ENCODE measurements at places on chromosomes 3 and 15.

DNA sequence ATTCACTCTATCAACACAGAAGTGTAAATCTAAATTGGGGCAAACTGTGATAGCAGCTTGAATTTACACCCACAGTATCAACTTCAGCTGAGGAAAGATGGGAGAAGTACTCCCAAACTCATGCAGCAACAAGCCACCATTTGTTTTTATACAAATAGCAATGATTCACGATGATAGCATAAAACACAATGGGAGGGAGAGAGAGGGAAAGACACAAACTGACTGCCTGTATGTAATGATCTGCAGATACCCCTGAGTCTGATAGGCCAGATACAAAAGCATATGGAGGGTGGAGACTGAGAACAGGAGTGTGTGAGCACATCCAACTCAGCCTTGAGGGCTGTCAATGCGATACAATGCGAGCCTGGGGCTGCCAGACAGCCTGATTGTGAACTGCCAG is 79.2 kb downstream of the CNTN3 start:
- DNase-seq, result no peak

GRCh38 chr3:44887101-44887500 is 12.7 kb downstream of the TGM4 start:
- no peak for DNase-seq

GRCh38 chr3:77236118-77236517 is 196.2 kb downstream of the ROBO2 start:
- DNase-seq, result no peak

- DNase-seq, result no peak
These were observed 9.0 kb upstream of the KLF13 start for GRCh38 chr15:31317421-31318327.

- peak; percentile 48 for DNase-seq
These were observed 12.0 kb downstream of the MRPL46 start for GRCh38 chr15:88454867-88455810.

DNA sequence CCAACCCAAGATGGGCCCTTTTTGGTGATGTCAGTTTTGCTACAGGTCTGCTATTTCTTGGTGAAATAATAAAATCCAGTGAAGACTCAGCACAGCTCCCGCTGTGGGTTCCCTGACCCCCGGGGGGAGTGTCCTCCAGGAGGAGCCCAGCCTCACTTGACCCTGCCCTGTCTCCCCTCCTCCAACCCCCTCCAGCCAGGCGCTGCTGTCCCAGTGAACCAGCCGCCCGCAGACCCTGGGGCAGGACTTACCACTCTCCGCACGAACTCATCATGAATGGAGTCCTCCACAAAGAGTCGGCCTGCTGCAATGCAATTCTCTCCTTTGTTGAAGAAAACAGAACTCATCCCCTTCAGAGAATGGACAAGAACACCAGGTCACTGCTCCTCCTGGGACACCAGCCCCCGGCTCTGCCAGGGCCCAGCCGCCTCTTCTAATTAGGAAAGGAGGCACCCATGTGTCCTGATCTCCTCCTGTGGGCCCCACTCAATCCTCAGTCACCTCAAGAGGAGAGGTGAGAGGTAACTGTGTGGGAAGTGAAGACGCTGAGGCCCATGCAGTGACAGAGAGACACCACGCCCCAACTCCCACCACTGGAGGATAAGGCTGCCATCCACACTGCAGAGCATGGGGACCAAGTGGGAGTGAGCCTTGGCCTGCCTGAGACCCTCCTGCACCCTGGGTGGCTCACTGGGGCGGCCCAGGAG is 28.8 kb upstream of the SLC41A3 start:
- DNase-seq, result no peak

GRCh38 chr15:65083262-65083701 is 6.7 kb downstream of the KBTBD13 start:
- no peak for DNase-seq

GRCh38 chr15:84659904-84660781 is 2.1 kb upstream of the NMB start:
- no peak for DNase-seq

DNA sequence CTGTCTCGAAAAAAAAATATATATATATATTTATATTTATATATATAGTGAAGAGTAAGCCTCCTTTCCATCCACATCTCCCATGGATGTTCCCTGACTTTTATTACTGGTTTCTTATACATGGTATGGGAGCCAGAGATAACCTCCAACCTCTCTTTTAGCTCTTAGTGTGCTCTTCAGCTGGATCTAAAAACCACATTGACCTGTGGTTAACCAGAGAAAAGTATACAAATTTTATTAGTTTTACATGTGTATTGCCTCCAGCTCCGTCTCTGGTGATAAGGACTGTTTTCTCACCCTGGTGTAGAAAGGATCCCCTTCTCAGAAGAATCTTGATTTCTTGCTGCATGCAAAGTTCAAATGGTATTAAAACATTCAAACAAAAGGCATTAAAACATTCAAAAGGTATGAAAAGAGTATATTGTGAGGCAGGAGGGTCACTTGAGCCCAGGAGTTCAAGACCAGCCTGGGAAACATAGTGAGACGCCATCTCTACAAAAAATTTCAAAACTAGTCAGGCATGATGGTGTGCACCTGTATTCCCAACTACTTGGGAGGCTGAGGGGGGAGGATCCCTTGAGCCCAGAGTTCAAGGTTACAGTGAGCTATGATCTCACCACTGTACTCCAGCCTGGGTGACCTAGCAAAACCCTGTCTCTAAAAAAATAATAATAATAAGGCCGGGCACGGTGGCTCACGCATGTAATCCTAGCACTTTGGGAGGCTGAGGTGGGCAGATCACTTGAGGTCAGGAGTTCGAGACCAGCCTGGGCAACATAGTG is 13.5 kb upstream of the TTBK2 start:
- no peak for DNase-seq

- DNase-seq, result no peak
These were observed 32.0 kb downstream of the AMOTL2 start for GRCh38 chr3:134342259-134342658.

- DNase-seq, result no peak
These were observed 113.8 kb downstream of the C3orf38 start for GRCh38 chr3:88263417-88264100.

DNA sequence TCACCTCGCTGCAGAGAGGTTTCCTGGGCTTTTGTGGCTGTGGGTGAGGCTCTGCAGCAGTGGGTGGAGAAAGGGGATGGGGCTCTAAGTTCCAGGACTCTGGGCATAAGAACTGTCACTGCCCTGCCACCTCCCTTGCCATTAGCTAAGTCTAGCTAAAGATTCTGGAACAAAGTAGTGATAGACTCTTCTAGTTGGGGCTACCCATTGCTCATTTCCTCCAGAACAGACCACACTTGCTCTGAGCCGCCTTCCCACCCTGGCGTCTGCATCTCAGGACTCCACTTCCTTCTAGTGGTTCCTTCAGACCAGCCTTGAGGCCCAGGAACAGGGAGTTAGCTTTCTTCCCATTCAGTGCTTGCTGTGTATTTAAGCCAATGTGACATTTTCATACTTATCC is 7.5 kb downstream of the ARHGAP31 start:
- DNase-seq, result no peak

DNA sequence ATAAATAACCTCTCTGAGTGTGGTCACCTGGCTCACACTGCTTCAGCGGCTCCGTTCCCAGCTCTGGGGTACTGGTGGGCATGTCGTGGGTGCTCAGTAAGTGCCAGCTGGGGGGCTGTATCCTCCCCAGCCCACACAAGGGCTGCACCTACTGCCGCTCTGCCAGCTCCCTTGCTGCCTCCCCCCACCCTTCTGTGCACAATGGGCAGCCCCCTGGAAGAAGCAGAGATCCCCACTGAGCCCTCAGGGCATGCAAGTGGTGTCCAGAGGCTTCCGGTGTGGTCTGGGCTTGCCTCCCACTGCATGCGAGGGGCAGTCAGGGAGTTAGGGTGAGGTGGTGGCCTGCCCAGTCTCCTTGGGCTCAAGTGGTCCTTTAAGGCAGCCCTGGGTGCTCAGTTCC is 58.3 kb upstream of the TRPM1 start:
- no peak for DNase-seq

GRCh38 chr15:60695713-60696522 is 217.0 kb upstream of the ICE2 start:
- no peak for DNase-seq

DNA sequence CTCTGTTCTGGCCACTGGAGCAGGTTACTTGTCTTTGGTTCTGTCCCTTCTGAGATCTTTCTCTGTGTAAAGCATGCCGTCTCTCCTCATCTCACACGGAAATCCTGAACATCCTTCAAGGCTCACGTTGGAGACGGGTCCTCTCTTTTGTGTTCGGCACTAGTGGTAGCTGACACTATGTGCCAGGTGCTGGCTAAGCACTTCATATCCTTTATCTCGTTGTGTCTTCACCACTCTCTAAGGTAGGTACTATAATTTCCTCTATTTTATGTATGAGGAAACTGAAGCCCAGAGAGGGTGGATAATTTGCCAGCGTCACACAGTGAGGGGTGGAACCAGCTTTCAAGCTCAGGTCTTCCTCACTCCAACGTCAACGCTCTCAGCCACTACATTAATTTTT is 1.2 kb downstream of the IFT122 start:
- DNase-seq, result no peak

GRCh38 chr3:335240-335639 is 138.7 kb downstream of the CHL1 start:
- DNase-seq, result no peak

GRCh38 chr15:41520636-41521035 is 7.0 kb upstream of the LTK start:
- no peak for DNase-seq

GRCh38 chr3:98029083-98029482 is 6.0 kb downstream of the GABRR3 start:
- no peak for DNase-seq

DNA sequence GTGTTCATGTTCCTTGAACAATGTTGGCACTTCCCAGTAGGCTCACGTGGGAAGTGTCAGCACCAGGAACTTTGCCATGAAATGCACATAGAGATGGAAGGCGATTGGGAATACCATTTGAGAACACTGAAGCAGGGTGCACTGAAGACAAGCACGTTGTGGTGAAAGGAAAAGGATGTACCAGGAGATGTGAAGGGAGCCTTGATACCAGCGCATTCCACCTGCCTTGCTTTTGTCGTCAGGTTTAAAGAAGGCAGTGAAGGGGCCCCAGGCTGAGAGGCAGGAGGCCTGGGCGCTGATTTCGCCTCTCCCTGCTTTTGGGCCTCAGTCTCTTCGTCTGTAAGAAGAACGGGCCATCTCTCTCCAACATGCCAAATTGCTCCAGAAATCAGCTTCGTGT is 194.5 kb upstream of the HES1 start:
- no peak for DNase-seq

DNA sequence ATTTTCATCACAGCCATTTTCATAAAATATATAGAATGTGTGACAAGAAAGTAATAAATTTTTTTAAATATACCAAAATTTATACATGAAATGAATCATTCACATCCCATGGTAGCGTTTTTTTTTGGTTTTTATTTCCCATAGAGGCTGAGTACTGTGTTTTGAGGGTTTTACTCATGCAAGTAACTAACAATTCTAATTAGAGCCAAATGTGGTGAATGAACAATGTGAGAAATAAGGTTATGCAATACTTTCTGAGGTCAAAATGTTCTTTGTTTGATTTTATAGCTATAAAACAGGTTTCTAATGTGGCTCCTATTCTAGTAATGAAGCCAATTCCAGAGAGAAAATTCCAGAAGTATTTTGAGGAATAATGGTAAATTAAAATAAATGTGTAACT is 386.8 kb downstream of the TBC1D5 start:
- no peak for DNase-seq

DNA sequence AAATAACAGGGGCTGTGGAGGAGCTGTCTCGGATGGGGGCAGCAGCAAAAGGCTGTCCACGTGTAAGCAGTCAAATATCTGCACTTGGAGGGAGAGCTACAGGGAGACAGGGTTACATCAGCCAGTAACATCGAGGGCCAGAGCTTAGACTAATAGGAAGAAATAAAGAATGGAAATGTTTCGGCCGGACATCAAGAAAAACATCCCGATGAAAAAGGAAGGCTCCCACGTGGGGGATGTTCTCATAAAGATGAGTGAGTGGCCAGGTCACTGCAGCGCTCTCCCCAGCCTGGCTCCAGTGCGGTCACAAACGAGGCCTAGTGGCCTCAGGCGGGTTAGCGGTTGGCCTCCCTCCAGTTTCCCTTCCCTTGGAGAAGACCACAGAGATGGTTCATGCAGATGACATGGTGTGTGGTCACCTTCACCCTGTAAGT is 56.1 kb upstream of the WNT5A start:
- DNase-seq, result no peak

GRCh38 chr3:187042346-187042745 is 97.0 kb downstream of the RPL39L start:
- DNase-seq, result no peak

- no peak for DNase-seq
These were observed 691.7 kb upstream of the CBLB start for GRCh38 chr3:106560451-106560966.

- DNase-seq, result peak; percentile 8
These were observed 993.2 kb downstream of the OTOL1 start for GRCh38 chr3:162489853-162490252.

DNA sequence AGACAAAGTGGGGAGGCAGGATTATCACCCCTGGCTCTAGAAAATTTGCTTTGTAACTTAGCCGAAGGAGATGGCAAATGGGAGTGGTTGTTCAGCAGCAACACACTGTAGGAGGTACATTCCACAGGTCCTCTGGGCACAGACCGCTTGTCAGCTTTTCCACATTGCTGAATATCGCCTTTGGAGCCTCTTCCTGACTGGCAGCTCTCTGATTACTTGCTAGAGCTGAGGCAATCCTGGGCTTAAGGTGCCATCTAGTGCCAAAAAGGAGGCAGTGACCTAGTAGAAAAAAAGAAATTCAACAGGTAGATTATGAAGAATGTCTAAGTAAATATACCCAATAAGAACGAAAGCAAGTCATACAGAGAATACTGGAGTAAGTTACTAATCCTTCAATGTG is 13.1 kb upstream of the SCN5A start:
- DNase-seq, result peak; percentile 62

DNA sequence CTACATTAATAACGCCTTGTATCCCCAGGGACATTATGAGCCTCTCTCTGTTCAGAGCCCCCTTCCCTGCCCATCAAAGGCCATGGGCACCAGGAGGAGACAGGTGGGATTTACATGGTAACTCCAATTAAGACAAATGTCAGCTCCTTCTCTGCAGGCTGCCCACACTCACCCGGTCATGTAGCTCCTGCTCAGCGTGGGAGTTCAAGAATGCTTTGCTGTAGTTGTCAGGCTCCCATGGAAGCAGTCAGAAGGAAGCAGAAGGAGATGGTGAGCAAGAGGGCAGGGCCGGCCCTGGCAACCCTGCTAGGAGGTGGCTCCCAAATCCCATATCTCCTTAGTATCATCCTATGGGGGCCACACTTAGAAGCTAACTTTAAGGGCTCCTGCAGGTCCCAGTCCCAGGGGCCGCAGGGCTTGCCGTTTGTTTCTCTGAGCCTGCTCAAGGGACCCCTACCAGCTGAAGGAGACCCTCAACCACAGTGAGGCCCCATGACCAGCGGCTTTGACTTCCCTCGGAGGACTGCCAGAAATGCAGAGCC is 218.4 kb upstream of the TLE3 start:
- DNase-seq, result no peak
